ENCODE measurements at places on chromosomes 4 and X. TPM values are rescaled to one million over a fixed set of nuclear protein-coding genes. Genes with fewer than 3 reads are reported as not detected.

The TEX11 gene
- total RNA-seq, result not detected

The CXorf58 gene
- total RNA-seq, result not detected

The RHOH gene
- total RNA-seq, result 1.7 TPM

The BMP3 gene
- 1.5 TPM for total RNA-seq

The OPN1LW gene
- total RNA-seq, result not detected

The FRG2 gene
- not detected for total RNA-seq

The GUF1 gene
- total RNA-seq, result 19.8 TPM

The GASK1B gene
- total RNA-seq, result 46.3 TPM

The HHIP gene
- 3.6 TPM for total RNA-seq

The PAGE1 gene
- total RNA-seq, result not detected

The TGIF2LX gene
- not detected for total RNA-seq
